ENCODE measurements at places on chromosomes 6 and 20. TPM values are rescaled to one million over a fixed set of nuclear protein-coding genes. Genes with fewer than 3 reads are reported as not detected.

DNA sequence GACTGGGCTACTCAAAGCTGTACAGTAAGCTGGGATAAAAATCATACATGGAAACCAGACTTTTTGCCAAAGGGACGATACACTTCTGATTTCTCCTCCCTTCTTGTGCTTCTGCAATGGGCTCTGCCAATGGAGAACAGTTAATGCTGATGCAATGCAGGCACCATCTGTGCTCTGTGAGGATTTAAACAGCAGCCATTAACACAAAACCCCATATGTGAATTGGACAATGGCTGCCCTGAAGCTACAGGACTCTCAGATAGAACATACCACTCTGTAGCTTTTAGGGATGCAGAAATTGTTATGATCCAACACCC, 71.9 kb downstream of the GJA10 start:
- no peak overlapping the region for H3K4me3 ChIP-seq
- peaks cover 7% of the 10 kb centered on the region for H3K4me1 ChIP-seq
- no peak for DNase-seq
- H3K36me3 ChIP-seq, result no peaks in the 10 kb centered on the region

DNA sequence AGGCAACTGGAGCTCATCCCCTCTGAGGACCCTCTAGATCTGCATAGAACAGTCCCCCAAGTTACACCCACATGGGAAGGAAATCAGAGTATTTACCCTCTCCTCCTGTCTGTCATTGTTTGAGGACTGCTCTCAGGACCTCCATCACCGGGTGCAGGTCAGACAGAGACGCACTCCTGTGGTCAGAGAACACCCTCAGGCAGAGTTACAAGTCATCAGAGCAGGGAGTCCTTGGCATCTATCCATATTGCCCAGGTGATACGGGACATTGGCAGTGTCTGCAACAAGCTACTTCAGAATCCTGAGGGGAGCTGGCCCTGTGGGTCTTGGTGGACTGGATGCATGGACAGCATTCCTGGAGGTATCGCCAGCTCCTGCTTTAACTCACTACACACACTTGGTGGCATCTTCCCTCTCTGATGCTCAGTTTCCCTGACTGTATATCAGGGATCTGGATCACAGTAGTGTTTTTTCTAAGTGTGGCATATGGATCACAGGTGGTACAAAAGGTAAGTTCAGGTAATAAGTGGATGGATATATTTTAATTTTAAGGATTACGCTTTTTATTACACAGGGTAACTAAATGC, 15.1 kb upstream of the ISM1 start:
- H3K27me3 ChIP-seq, result no peaks in the 10 kb centered on the region
- no peaks in the 10 kb centered on the region for H3K36me3 ChIP-seq
- no peak overlapping the region for H3K4me3 ChIP-seq
- no peak overlapping the region for H3K27ac ChIP-seq

GRCh38 chr20:32629813-32630212, 43.9 kb downstream of the C20orf203 start:
- no peaks in the 10 kb centered on the region for H3K27me3 ChIP-seq
- H3K4me1 ChIP-seq, result peaks cover 9% of the 10 kb centered on the region
- no peak for DNase-seq
- H3K27ac ChIP-seq, result no peak overlapping the region
- no peaks in the 10 kb centered on the region for H3K36me3 ChIP-seq
- no peak overlapping the region for H3K4me3 ChIP-seq

DNA sequence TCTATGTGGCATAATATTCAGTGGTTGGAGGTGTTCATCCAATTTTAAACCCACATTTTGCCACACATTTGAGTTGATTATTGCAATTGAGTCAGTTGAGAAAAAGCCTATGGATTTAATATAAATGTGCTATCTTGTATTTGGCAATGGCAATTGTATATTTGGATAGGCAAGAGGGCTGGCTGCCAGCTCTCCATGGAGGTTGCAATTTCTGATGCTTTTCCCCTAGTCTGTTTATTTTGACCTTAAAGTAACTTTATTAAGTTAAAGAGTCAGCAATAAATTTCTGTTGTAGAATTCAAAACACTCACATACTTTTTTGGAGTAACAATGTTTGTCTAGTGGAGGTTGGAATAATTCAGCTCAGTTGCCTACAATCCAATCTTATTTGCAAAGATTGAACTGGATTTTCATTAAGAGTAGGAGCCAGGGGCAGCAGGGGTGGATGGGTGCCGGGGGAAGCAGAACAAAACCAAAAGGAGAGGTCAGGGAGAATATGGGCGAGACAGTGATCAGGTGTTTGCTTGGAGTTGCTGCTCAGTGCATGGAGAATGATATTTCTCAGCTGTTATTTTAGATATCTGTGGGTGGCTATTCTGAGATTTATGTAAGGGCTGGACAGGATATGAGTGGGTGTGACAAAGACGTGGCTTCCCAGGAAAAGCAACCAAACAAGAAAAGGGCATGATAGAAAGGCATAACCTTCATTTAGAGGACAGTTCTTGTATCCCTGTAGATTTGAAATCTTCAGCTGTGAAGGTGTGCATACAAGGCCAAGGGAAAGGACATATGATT, 163.0 kb downstream of the HDGFL1 start:
- no peaks in the 10 kb centered on the region for H3K36me3 ChIP-seq
- no peak overlapping the region for H3K4me3 ChIP-seq
- no peak overlapping the region for H3K27ac ChIP-seq
- no peak for DNase-seq

GRCh38 chr6:133436652-133437051, 195.5 kb downstream of the EYA4 start:
- H3K36me3 ChIP-seq, result no peaks in the 10 kb centered on the region
- peak overlapping the region; percentile 78 for H3K27ac ChIP-seq
- H3K27me3 ChIP-seq, result no peaks in the 10 kb centered on the region
- H3K4me3 ChIP-seq, result no peak overlapping the region
- peaks cover 51% of the 10 kb centered on the region for H3K4me1 ChIP-seq

Gene SEMG1
- not detected for total RNA-seq

Gene CST2
- not detected for total RNA-seq

Gene SIRPA
- total RNA-seq, result 30.1 TPM

Gene BPIFB2
- total RNA-seq, result not detected
